SW 1271 (cell line): ENCODE measurements at places on chromosomes 2 and 18.

GRCh38 chr2:185255566-185255965 lies 483.0 kb upstream of the FSIP2 start:
- no peak for DNase-seq

- peak; percentile 12 for DNase-seq
Observed at GRCh38 chr2:35548171-35548570, 807.4 kb upstream of the CRIM1 start.

GRCh38 chr2:32591669-32592463 lies 36.0 kb upstream of the TTC27 start:
- no peak for DNase-seq

GRCh38 chr2:165868211-165868610 lies 74.2 kb upstream of the GALNT3 start:
- DNase-seq = no peak

- no peak for DNase-seq
Observed at GRCh38 chr2:196166876-196167275, 4.5 kb downstream of the STK17B start.
